ENCODE measurements at places on chromosomes 1 and 21.

GRCh38 chr1:85332575-85332974 lies 56.1 kb upstream of the BCL10 start:
- no peak for DNase-seq

DNA sequence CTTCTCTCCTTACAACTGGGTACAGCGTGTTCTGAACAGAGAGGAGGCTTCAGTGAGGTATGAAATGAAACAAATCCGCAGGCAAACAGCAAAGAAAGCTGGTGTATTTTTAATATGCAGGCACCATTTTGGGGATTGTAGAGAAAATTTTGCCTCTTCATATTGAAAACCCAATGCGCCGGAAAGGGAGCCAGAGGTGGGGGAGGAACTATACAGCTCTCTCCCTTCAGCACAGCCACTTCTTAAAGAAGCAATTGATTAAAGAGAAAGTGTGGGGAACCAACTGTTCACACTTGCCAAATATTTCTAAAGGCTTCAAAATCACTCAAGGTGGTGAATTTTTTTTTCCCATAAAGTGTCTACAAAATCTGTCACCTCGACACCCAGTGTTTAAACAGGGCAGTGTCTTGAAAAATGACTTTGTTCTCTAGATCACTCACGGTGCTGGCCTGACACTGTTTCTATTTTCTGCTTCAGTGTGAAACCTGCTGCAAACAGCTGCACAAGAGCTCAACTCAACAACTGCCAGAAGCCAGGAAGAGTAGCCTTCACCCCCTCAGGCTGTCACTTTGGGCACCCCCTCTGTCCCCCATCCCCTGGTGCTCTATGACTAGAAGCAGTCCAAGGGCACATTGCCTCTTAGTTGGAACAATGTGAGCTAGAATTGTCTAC lies 123.8 kb upstream of the CTTNBP2NL start:
- DNase-seq = no peak

GRCh38 chr1:155052439-155053395 lies 1.6 kb downstream of the ADAM15 start:
- DNase-seq = peak; percentile 44

DNA sequence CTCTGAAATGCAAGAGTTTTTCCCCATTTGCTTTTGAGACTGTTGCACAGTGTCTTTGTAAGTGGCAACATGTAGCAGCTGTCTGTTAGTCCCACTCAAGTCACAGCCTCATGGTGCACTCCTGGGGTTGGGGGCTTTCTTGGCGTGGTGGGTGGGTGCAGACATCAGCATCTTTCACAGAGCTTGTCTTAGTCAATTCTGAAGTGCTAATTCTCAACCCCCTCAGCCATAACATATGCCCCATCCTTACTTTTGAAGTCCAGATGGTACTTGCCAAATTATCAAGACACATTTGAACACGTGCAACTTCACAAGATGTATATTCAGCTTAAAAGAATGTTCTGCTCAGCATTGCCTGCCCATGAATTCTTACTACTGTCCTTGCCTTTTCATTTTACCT lies 87.1 kb downstream of the VCAM1 start:
- no peak for DNase-seq

DNA sequence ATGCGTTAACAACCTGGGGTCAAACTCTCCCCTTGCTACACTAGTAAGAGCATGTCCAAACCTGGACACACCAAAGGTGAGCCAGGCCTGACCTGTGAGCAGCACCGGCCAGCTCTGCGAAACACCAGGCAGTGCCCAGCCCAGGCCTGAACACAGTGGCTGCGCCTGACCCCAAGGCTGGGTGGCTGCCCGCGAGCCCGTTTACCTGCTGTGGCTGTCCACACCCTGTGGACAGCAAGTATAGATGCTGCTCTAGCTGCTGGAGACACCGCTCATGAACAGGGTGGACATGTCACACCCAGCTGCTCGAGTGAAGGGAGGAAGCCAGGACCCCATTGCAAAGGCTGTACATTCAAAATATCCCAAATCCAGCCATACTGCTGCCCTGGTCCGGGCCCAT lies 7.6 kb upstream of the CCDC27 start:
- DNase-seq = no peak

GRCh38 chr1:33123266-33123665 lies 42.3 kb downstream of the AZIN2 start:
- DNase-seq = no peak

DNA sequence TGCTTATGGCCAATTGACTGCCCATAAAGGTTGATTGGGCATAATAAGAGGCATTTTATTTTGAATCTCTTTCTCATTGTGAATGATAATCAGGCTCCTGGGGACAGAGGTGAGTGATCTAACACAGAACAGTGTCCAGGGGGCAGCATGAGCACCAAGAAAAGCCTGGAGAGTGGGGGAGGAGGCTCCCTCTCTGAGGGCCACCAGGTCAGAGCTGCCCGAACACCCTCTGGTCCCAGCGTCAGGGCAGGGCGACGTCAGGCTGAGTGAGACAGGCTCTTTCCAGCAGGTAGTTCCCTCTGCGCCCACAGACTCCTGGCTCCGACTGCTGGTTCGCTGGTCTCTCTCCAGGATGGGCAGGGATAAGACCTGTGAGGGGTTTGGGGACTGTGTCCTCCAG lies 250.2 kb upstream of the C1orf174 start:
- no peak for DNase-seq

- DNase-seq = no peak
These were observed 8.9 kb upstream of the RNF187 start for GRCh38 chr1:228478326-228478725.

DNA sequence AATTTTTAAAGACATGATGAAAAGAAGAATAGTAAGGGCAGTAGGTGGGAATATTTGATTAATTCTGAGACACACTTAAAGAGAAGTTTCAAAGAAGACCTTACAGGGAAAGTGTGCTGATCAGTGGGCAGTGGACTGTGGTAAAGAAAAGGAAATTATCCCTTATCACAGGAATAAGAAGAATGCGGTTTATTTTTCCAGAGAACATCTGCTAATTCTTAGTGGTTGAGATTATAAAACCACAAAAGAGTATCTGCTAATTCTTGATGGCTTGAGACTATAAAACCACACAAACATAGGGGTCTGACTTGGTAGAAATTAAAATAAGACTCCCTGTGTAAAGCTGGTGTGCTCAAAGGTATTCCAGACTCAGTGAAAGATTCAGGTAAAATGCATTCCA lies 60.0 kb upstream of the KCTD3 start:
- DNase-seq = peak; percentile 78

DNA sequence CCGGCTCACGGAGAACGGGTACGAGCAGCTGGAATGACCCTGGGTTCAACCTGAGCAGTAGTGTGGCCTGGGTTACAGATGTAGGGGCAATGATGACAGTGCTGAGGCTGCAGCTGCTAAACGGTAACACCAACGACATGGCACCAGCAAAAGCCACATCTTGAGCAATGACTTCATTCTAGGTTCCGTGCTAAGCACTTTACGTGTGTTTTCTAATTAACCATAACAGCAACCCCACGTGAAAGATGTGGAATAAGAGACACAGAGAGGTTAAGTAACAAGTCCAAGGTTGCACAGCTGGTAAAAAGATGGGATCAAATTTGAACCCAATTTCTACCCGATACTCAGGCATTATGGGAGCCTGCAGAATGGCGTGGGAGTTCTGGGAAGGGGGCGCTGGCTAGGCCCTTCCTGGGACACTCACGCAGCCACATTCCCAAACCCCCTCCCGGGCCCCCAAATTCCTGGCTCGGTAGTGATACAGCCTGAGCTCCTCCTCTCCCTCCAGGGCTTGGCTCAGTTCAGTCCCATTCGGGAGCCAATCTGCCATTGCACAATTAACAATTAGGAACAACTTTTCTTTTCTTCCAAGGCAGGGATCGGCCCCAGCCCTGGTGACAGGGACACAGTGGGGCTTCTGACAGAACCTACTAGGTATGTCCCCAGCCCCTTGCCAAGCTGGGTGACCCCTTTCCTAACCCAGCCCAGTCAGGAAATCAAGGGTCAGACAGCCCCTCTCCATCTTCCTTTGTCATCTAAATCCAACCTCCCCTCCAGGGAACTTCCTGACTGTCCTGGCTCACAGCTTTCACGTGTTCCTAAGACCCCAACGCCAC lies 23.8 kb upstream of the ECE1 start:
- no peak for DNase-seq

DNA sequence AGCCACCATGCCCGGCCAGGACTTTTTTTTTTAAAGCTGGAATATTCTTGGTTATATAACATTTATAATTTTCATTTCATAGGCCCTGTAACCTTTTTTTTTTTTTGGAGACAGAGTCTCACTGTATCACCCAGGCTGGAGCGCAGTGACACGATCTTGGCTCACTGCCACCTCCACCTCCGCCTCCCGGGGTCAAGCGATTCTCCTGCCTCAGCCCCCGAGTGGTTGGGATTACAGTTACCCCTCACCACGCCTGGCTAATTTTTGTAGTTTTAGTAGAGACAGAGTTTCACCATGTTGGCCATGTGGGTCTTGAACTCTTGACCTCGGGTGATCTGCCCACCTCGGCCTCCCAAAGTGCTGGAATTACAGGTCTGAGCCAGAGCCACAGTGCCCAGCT lies 12.6 kb downstream of the ZYG11B start:
- no peak for DNase-seq

DNA sequence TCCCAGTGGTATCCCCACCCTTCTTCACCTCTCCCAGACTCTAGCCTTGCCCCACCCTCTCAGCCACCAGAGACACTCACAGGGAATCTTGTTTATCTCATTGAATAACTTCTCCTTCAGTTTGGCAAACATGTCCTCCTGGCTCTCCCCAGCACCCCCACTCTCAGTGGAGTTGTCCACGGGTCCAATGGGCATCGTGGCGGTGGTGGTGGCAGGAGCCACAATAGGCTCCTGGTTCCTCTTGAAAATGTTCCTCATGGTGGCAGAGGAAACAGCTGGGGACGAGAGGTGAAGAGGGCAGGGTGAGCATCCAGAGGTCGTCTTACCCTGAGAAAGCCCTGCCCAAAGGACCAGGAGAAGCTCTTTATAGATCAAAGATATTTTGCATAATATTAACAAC lies 104.7 kb downstream of the SYT2 start:
- no peak for DNase-seq

- no peak for DNase-seq
These were observed 68.4 kb downstream of the SNRPE start for GRCh38 chr1:203929741-203930309.

DNA sequence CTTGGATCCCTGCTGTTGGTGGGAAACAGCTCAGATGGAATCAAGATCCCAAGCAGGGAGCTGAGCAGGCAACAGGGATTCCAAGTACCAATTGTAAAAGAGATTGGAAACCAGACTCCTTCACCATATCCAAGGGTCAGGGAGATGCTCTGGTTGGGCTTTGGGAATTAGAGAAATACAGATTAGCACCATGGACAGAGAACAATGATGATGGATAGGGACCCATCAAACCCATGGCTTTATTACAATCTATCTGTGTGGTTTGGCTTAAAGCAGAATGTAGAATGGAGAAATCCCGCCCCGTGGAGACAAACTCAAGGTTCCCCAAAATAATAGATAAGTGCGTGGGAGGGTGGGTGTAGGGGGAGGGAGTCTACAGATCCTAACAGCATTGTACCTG lies 120.7 kb upstream of the CSF3R start:
- DNase-seq = peak; percentile 4

DNA sequence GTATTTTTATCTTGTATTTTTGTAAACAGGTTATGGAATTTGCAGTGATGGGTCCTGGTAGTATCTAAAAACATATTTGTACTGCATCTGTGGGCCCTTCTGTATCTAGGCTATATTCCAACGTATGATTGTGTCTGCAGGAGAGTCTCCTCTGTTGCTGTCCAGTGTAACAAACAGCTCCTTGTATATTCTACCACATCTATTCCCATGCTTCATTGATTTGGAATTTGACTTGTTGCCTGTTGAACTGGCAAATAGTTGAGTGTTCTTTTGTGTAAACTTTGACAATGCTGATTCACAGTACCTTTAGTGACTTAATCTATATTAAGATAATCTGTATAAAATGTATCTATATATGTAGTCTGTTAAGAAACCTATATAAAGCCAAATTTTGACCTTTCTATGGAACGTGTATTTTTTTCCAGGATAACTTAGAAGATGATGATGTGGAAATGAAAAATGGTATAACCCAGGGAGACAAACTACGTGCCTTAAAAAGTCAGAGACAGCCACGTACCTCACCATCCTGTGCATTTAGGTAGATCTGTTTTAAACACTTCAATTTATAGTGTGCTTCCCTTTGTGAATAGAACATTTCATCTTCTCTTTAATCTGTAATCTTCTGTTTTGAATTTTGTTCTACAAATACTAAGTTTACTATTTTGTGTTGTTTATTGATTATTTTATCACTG lies 43.4 kb upstream of the GPR88 start:
- no peak for DNase-seq

GRCh38 chr21:38282921-38283320 lies 26.1 kb downstream of the KCNJ15 start:
- no peak for DNase-seq

DNA sequence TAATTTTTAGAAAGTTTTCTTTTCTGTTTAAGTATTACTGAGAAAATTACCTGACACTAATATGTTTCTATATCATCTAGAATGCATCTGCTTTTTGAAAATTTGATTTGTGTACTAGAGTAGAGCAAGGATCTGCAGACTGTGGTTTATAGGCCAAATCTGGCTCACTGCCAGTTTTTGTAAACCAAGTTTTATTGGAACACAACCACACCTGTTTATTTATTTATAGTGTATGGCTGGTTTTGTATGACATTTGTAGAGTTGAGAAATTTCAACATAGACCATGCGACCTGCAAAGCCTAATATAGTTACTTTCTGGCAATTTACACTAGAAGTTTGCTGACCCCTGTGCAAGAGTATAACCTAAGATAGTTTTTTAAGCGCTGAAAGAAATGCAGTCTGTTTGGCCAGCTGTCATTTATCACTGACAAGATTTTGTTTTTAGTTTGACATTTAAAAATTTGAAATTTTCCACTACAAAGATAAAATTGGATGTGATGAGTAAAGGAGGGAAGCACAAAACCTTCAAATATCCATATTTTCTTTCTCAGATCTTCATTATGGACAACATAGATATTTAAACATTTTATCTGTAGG lies 36.1 kb upstream of the CACYBP start:
- peak; percentile 54 for DNase-seq

DNA sequence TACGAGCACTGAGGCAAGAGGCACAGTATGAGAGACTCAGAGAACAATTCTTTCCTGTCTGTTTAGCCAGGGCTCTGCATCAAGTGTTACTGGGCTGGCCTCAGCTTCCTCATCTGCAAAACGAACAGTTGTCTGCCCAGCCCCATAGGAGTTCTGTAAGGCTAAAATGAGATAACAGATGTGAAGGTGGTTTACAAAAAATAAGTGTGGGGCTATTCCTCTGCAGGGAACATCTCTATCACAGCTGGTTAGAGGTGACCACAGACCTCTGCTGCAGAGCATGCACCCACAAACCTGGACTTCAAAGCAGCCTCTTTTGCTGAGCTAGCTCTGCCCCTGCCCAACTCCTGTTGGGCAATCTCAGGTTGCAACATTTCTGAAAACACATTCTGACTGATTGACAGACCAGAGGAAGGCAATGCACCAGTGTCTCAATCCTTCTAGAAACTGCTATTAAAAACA lies 10.5 kb upstream of the OLIG1 start:
- peak; percentile 43 for DNase-seq

DNA sequence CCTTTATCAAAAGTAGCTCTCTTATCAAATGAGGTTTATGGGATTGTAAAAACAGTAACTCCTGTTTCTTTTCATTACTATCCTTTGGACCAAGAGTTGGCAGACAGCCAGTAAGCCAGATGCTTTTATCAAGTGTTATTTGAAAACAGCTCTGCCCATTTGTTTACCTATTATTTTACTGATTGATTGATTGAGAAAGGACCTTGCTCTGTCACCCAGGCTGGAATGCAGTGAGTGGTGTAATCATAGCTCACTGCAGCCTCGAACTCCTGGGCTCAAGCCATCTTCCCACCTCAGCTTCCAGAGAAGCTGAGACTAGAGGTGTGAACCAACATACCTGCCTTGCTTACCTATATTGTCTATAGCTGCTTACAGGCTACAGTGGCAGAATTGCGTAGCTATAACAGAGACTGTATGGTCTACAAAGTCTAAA lies 3.6 kb downstream of the PRKAB2 start:
- DNase-seq = peak; percentile 38
